T-cell (primary cell): ENCODE measurements at places on chromosomes 1 and 21.

GRCh38 chr1:60893136-60893930, 189.0 kb upstream of the NFIA start:
- DNase-seq, result no peak

DNA sequence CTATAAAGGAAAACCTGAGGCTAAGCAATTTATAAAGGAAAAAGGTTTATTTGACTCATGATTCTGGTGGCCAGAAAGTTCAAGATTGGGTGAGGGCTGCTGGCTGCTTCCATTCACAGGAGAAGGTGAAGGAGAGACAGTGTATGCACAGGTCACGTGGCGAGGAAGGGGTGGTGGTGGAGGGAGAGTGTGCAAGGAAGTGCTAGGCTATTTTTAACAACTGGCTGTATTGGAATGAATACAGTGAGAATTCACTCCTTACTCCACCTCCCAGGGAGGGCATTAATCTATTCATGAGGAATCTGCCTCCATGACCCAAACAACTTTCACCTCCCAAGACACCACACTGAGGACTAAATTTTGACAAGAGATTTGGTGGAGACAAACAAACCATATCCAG, 51.0 kb downstream of the SYDE2 start:
- DNase-seq, result no peak

GRCh38 chr1:73778471-73778870, 419.5 kb downstream of the LRRIQ3 start:
- DNase-seq, result no peak

DNA sequence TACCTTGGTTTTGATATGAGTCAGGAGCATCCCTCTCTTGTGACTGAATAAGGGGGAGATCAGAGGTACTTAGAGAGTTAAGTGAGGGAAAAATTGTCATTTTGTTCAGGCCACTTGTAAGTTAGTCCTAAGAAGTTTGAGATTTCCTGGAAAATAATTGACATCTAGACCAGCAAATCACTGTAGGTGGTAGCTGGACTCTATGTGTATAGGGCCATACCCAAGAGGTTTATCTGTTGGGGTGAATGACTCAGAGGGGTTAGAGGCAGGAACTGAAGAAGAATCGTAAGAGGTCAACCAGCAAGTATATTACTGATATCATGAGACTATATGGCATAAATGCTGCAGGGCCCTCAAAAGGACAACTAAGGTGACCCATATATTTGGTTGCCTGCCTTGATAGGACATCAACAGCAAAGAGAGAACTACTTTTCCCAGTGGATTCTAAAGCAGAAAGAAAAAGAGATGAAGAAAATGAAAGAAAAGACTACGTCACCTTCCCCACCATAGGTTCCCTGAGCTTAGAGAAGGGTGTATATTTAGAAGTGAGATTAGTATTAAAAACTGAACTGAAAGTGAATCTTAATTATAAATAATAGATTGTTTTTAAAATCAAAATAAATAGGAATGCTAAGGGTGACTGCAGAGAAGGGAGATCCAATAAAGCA, 8.0 kb upstream of the RNPC3 start:
- DNase-seq, result no peak

- no peak for DNase-seq
Observed at GRCh38 chr21:43187715-43188114, 18.9 kb downstream of the CRYAA start.

- DNase-seq, result no peak
Observed at GRCh38 chr1:61013189-61013945, 69.0 kb upstream of the NFIA start.

DNA sequence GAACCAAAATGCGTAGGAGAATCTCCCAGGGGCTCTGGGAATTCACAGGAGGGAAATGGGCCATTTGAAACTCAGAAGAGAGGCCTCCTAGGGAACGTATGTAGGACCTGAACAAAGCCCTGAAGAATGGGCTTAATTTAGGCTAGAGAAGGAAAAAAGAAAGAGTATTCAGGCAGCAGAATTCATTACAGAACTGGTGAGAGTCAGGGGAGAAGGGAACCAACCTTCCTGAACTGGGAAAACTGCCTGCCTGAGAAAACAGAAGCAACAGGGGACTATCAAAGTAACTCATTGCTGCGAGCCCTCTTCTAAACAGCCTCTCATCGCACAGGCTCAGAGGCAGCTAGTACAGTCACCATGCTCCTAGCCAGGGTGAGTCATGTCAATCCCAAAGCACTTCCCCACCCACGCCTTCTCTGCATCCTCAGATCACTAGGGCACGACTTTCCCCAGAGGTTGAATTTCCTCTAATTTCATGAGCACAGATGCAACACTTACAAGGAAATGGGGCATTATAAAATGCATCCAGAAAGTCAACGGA, 98.1 kb downstream of the ADSS2 start:
- DNase-seq, result no peak

GRCh38 chr1:208268541-208269337, 24.6 kb upstream of the PLXNA2 start:
- DNase-seq, result no peak

DNA sequence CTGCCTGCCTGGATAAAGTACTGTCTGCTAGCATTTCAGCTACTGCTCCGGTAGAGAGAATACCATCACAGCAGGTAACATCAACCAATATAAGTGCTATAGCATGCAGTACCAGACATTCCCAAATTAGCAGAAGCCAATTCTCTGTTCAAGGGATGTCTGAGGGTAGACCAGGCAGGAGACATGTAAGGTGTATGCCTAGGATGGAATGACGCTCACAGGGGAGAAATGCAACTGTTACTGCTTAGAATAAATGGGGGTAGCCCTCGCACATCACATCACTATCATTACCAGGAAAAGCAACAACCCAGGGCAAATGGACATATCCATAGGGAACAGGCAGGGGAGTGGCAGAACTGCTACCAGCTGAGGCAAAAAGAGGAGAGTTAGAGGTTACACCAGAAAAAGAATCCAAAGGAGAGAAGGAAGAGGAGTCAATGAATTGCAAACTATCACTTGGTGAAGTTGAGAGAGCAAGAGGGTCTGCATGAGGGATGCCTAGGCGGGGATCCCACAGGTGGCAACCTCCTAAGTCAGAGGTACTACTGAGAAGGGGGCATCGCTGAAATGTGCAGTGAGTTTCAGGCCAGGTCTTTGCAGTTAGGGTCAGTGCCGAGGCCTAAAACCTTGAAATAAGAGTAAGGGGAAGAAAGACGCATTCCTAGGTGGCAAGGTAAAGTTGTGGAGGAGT, 1.1 kb downstream of the UBE2Q1 start:
- DNase-seq, result no peak

DNA sequence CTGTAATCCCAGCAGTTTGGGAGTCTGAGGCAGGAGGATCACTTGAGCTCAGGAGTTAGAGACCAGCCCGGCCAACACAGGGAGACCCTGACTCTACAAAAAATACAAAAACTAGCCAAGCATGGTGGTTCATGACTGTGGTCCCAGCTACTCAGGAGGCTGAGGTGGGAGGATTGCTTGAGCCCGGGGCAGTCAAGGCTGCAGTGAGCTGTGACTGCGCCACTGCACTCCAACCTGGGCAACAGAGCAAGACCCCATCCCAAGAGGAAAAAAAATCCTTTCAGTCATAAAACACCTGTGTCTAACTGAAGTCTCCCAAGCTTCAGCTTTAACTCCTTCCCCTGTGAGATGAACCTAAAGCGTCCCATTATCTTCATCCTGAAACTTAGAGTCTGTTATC, 33.1 kb upstream of the GOLT1A start:
- no peak for DNase-seq

DNA sequence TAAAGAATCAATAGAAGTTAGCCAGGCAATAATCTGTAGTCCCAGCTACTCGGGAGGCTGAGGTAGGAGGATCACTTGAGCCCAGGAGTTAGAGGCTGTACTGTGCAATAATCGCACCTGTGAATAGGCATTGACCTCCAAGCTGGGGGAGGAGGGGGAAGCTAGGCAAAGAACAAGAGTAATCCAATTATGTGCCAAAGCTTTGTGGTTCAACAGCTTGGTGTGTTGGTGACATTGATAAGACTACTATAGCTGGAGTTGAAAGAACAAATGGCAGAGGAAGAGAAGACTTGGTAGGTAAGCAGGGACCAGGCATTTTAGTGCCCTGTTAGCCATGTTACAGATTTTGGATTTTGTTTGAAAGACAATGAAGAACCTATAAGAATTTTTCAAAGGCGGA, 2.1 kb upstream of the TMCO2 start:
- no peak for DNase-seq

- DNase-seq, result no peak
Observed at GRCh38 chr1:114109981-114110380, 43.7 kb downstream of the SYT6 start.

DNA sequence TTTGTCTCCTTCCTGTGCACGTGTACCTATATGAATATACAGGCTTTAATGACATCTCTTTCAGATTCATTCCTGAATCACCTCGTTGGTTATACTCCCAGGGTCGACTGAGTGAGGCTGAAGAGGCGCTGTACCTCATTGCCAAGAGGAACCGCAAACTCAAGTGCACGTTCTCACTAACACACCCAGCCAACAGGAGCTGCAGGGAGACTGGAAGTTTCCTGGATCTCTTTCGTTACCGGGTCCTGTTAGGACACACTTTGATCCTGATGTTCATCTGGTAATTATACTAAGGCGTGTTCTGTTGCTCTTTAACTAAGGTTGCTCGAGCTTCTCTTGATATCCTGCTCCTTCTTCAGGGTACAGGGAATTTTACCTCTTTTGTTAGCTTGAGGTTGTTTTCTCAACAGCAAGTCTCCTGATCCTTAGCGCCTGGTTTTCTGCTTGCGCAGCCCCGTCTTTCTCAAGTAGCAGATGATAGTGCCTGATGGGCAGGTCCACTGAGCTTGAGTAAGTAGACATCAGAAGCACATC, 55.1 kb downstream of the SLC22A15 start:
- DNase-seq, result no peak

GRCh38 chr21:31442339-31442738, 98.3 kb upstream of the TIAM1 start:
- no peak for DNase-seq

- DNase-seq, result no peak
Observed at GRCh38 chr1:36728846-36729245, 246.1 kb upstream of the CSF3R start.

DNA sequence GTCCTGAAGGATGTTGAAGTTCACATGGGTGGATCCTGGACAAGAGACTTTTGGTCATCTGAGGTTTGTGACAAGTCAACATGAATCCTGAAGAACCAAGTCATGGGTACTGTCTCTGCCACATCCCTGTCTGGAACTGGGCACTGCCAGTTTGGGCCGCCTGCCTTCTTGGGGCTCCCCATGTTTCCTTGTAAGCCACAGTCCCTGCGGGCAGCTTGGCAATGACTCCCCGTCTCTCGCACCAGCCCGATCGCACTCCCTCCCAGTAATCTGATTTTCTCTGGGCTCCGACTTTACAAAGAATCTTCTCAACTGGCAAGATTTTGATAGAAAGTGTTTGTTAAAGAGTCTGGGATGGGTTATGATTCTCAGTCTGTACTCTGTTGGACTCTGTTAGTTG, 80.4 kb downstream of the DDX20 start:
- no peak for DNase-seq

DNA sequence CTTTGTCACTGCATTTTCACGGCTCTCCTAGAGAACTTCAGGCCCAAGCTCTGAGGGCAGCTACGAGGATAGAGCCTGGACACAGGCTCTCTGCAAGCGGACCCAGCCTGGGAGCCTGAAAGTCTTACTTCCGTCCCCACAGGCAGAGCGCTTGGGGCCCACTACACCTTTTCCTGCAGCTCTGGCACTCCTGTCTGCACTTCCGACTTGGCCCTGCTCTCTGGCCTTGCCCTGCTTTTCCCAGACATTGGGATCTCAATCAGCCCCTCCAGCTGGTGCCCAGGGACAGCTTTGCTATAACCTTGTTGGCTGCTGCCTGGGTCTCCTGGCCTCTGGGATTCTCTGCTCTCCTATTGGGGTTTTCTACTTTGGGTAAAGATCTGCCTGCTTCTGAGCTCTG, 27.6 kb downstream of the WNT4 start:
- DNase-seq, result no peak

DNA sequence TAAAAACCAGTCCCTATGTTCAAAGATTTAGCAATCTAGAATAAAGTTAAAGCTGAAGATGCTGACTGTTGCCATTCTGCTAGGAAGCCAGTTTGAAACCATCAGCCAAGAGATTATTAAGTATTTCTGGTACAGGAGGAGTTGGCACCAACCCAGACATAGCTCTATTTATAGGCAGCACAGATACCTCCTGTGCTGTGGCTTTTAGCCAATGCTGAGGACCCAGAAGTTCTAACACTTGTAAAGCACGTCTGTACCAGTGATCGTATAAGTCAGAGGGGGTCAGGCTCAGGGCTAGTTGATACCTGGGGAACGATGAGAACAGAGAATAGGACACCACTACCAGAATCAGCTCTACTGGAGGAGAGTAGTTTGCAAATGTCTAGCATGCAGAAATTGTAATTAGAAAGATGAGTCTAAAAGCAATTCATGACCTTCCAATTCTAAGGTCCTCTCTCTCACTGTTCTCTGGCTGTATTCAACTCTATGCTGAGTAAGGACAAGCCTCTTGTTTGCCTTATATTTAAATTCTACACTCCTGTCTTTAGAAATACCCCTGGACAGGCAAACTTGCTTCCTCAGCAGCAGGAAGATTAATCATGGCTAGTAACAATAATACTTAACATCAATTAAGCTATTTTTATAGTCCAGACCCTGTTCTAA, 96.8 kb upstream of the PALMD start:
- no peak for DNase-seq

DNA sequence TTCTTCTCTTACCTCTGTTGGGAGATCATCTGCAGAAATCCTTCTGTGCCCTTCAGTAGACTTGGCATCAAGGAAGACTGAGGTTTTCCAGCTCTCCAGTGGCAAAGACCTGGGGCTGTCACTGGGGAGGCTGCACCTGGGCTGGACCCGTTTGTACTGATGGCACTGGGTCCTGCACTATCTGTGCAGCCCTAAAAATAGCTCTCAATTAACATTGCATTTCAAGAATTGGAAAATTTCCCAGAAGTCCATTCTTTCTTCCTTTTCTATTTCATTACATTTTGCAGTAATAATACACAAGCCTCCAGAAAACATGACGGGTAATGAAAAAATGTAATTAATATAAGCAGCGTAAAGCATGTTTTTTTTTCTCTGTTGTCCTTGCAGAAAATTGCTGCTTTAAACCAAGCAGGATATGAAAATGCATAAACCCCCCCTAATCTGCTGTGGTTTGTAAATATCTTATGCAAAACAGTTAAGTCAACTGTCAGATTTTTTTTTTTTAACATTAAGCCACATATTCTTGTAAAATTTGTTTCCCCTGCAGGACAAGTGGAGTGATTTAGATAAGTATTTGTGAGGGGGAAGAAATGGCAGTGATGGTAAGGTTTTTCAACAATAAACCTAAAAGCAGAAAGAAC, 64.9 kb downstream of the LMO4 start:
- DNase-seq, result no peak

DNA sequence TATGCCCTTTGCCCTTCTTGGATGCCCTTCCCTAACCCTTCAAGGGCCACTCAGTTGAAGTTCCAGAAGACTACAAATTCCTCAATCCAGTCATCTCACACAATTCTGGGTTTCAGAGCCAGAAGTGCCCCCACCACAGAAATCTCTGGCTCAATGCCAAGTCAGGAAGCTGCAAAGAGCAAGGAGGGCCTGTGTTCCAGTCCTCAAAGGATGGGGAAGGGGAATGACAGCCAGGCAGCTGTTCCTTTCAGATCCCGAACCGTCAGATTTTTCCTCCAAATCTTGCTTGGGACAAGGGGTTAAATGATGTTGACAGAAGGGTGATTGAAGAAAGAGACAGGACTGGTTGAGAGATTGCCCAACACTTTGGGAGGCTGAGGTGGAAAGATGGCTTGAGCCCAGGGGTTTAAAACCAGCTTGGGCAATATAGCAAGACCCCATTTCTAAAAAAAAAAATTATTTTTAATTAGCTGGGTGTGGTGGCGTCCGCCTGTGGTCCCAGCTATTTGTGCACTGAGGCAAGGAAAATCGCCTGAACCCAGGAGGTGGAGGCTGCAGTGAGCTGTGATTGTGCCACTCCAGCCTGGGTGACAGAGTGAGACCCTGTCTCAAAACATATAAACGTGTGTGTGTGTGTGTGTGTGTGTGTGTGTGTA, 716 bp upstream of the HPDL start:
- no peak for DNase-seq
